ENCODE measurements at places on chromosomes 1 and 21. TPM values are rescaled to one million over a fixed set of nuclear protein-coding genes. Genes with fewer than 3 reads are reported as not detected.
A peak's percentile ranks its signal among the peaks of the same experiment; 100 is the strongest.

DNA sequence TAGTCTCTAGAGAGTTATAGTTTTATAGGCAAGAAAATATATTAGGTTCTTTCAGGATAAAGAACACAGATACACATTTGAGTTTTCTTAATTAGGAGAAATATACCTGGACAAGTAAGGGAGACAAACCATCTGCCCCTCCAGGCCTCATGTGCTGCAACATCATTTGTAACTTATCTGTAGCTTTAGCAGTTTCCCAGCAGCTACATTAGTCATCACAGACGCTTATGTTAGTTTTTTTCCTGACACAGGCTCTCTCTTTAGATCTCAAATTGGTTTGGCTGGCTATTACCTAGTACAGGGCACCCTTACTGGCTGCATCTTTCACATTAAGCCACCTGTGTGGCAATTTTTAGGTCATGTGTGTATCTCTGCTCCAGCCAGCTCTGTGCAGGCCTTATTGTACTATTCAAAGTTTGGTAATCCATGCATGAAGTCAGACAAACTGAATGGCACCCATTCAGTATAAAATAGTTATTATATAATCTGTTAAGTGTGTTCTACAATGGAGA, 25.9 kb downstream of the GNPAT start:
- DNase-seq, result no peak

Gene KHDC4
- total RNA-seq, result 50.6 TPM

Gene CRYAA
- total RNA-seq, result not detected

Gene ARMH1
- 5.8 TPM for total RNA-seq

GRCh38 chr1:92065042-92065441, 10.2 kb downstream of the SETSIP start:
- no peak for DNase-seq

Gene WNT9A
- 7.9 TPM for total RNA-seq

DNA sequence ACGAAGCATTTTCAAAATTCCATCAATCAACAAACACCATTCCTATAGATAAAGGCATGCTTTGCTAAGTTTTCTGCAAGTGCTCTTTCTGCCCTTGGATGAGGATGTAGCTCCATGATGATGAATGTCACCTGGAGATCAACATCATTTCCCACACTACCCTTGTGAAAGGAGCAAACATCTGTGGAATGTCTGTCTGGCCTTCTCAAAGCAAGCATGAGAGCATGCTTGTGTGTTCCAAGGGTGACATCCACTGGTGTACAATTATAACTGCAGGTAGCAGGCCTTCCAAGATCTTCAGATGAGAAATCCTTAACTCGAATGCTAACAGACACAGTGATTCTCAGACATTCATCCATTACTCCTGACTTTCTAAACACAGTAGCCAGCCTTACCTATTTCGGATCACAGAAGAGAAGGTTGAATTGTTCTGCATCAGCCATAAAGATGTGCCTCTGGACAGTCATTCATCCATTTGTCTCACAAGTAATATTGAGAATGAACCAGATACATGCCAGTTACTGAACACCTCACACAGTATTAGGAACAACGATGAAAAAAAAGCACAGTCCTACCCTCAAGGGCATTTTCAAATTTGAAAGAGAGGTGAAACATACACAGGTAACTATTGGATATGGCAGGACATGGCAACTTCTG, 162.4 kb downstream of the TPR start:
- no peak for DNase-seq

- no peak for DNase-seq
Measured at GRCh38 chr1:32871364-32872191, 866 bp upstream of the FNDC5 start.

DNA sequence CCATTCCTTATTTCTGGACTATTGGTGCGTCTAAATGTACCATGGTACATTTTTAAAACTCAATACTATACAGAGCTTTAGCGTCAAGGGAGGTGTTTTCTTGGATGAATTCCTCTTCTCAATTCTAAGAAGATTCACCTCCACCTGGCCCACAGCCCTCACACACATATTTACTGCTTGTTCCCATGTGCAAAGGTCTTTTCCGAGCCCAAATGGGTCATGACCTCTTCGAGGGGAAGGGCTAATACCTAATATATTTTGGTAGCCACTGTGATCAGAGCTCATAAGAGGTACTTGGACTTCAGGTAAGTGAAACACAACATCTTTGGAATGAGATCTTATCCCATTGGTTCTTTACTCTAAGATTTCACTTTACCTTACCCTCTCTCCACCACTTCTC, 205.9 kb downstream of the SDCCAG8 start:
- no peak for DNase-seq

GRCh38 chr21:28344985-28345384, 647.7 kb downstream of the LTN1 start:
- DNase-seq, result no peak

DNA sequence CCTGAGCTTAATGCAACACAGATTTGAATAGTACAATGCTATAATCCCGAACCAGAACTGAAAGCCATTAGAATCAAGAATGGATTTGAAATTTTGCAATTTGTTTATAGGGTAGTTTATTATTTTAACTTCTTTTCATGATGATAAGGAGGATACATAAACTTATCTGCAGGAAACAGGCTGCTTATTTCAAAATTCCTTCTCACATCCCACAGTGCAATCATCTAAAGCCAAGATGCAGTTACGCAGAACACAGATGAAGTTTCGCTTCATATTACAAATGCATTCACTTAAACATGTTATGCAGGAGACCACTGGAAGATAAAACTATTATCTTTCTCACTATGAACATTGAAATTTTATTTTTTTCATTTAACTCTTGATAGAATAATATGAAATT, 1019.6 kb downstream of the PLA2G4A start:
- no peak for DNase-seq

GRCh38 chr1:183655562-183656075, 2.5 kb upstream of the APOBEC4 start:
- peak; percentile 47 for DNase-seq

DNA sequence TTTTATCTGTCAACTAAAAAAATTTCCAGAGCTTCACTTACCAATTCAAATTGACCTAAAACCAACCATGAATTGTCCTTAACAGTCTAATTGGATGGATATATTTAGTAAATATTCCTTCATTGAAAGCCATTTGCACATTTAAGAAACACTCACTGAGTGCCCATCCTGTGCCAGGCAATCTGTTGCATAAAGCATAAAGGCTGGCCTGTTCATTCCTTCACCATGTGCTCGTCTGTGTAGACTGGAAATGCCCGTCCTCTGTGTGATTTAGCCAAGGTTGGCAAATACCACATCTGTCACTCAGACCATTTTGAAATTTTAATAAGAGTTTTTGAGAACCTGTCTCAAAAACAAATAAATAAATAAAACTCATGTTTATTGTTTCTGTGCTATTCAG, 57.1 kb downstream of the ZNF684 start:
- DNase-seq, result no peak

Gene ADGRB2
- total RNA-seq, result 1.5 TPM

Gene BCL2L15
- total RNA-seq, result 1.7 TPM

DNA sequence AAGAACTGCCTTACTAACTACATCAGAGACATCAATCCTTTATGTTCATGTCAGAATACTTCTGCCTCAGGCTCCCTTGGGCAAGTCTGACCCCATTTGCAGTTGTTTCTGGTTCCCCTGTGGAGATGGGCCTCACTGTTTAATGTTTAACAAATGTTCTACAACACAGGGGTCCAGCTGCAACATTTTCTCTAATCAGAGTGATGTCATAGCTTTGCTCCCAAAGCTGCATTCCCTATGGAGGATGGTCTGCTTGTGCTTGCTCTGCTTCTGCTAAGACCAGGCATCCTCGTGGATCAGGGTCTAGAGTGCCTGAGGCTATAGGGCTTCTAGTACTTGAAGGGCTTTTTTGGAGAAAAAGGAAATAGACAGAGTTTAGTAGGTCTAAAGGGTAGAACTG, 1071.2 kb downstream of the TTLL7 start:
- no peak for DNase-seq

- no peak for DNase-seq
Measured at GRCh38 chr1:85078903-85079302, 30.6 kb upstream of the MCOLN3 start.

DNA sequence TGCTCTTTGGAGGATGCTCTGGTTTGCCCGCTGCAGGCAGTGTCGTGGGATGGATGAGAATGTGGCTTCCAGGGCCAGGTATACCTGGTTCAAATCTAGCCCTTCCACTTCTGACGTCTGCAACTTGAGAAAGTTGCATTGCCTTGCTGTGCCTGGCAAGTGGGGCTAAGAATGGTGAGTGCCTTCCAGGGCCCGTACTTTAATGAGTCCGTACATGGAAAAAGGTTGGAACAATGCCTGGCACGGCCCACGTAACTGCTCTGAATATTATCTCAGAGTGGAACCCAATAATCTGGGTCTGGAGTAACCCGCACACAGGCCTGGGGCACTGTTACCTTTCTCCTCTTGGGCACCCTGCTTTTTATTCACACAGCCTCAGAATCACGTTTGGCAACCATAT, 146.7 kb upstream of the EDN2 start:
- DNase-seq, result no peak

- DNase-seq, result no peak
Measured at GRCh38 chr1:21573971-21574465, 64.8 kb downstream of the ALPL start.

- no peak for DNase-seq
Measured at GRCh38 chr1:98068016-98068415, 147.2 kb upstream of the DPYD start.

DNA sequence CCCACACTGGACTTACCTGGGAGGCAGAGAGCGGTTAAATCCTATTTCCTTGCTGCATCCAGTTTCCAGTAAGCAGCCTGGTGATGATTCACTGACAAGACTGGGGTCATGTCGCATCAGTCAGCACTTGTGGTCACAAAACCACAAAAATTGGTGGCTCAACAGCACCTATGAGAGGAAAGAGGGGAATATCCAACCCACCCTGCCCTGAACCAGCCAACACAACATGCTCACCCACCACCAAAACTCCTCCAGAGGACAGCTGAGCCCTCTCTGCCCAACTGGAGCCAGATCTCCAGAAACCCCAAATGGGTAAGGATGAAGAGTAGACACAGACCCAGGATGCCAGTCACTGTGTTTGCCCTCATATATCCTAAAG, 64.0 kb downstream of the CD46 start:
- no peak for DNase-seq

DNA sequence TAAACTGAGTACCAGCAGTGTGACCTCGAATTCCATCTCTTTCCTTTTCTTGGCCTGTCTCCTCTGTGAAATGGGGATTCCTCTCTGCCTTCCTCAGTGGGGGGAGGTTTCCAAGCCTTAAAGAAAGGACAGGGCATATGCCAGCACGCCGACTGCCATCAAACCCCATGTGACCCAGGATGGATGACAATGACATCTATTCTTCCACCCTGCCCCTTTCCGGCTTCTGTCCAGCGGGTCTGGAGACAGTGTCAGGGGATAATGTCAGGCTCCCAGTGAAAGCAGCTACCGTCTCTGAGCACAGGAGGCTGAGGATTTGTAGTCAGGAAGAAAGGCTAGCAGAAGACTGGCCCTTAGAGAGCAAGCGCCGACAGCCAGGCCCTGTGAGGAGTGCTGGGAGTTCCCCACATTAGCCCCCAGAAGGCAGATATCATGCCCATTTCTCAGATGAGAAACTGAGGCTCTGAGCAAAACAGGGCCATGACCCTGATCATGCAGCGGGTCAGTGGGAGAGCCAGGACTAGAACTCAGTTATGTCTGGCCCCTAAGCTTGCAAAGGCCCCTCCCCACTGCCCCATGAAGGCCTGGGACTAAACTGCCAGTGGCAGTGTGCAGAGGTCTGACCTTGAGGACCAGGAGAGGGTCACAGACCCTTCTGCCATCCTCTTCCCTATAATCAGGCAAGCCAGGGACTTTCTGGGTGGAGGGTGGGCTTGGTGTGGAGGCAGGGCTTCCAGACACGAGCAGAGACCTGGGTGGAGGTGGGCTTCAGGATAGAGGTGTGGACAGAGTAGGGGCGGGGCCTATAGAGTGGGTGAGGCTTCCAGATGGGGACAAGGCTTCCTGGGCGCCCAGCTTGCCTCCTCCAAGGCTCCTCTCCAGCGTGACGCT, 30.1 kb downstream of the CDCA8 start:
- no peak for DNase-seq
